ENCODE measurements at places on chromosomes 2 and 18.

DNA sequence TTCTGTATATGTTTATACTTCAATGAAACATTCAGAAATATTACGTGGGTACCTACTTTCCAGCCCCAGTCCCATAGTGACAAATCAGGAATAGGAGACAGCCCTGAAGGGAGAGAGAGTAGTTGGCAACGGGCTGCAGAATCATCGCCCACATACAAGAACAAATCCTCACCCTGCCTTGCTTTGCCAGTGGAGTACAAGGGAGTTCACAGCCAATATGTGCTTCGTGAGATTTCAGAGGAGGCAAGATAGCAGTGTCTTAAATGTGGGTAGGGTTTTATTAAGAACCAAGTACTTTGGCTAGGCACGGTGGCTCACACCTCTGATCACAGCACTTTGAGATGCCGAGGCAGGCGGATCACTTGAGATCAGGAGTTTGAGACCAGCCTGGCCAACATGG, 40.3 kb upstream of the PKDCC start:
- no peak for DNase-seq

- DNase-seq = no peak
Observed at GRCh38 chr2:159620796-159621195, 4.4 kb upstream of the BAZ2B start.

DNA sequence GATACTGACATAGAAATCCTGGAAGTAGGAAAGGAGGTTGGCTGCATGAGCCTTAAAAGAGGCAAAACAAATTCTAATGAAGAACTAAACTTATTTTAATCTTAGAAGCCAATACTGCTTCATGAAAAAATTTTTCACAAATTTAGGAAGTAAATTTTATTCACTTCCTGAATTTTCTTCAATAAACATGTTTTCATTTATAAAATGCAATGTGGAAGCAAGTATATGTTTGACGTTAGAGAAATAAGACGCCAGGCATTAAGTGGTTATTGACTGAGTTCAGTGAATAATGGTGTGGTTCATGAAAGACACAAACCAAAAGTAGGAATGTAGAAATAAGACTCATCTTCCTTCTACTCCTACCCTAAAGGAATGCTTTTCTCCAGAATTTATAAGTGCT, 136.4 kb downstream of the USP34 start:
- DNase-seq = no peak

- no peak for DNase-seq
Observed at GRCh38 chr2:69983392-69983966, 22.0 kb upstream of the ASPRV1 start.

GRCh38 chr2:45984896-45985473, 312.2 kb upstream of the EPAS1 start:
- no peak for DNase-seq

DNA sequence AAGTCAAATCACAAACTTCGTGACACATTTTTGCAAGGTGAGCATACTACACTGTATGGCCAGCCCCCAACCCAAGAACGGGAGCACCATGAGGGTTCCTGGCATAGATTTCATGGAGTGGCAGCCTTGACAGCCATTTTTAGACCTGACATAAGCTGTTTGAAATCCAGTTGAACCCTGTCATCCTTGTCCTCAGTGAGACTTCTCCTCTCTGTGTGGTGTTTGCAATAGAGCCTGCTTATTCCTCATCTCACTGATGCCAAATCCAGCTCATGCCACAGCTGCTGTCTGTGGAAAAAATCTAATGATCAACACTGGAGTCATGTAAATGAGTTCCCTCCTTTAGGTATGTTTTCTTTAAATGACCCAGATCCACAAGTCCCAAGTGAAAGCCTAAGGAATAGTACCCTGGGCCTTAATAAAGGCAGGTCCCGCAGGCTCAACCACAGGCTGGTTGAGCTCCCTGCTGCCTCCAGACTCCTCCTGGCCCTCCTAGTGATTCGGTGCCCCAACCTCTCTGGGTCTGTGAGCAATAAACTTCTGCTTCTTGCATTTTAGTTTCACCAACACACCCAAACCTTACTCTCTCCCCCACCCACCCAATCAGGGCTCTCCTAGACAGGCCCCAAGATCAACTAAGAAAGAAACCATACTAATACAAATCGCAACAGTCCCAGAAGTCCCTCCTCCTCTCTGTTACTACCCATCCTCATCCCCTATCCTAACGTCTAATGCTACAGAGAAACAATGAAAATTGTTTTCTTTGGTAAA, 8.4 kb upstream of the CREG2 start:
- no peak for DNase-seq

DNA sequence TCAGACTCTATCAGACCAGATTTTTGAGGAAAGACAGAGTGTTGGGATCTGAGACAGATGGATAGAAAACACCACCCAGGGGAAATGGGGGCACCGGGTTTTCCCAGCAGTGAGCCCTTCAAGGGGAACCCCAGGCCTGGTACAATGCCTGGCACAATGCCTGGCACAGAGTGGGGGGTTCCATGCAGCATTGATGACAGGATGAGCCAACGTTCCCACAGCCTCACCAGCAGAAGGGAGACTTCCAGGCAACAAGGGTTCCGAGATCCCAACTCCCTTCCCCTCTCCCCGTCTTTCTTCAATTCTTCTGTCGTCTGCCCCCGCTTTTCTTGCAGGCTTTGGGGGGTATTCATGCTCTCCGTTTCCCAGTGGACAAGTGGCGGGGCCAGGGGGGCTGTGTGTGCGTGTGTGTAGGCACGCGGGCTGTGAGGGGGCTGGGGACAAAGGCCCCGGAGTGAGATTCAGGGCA, 132.1 kb upstream of the HAAO start:
- no peak for DNase-seq

DNA sequence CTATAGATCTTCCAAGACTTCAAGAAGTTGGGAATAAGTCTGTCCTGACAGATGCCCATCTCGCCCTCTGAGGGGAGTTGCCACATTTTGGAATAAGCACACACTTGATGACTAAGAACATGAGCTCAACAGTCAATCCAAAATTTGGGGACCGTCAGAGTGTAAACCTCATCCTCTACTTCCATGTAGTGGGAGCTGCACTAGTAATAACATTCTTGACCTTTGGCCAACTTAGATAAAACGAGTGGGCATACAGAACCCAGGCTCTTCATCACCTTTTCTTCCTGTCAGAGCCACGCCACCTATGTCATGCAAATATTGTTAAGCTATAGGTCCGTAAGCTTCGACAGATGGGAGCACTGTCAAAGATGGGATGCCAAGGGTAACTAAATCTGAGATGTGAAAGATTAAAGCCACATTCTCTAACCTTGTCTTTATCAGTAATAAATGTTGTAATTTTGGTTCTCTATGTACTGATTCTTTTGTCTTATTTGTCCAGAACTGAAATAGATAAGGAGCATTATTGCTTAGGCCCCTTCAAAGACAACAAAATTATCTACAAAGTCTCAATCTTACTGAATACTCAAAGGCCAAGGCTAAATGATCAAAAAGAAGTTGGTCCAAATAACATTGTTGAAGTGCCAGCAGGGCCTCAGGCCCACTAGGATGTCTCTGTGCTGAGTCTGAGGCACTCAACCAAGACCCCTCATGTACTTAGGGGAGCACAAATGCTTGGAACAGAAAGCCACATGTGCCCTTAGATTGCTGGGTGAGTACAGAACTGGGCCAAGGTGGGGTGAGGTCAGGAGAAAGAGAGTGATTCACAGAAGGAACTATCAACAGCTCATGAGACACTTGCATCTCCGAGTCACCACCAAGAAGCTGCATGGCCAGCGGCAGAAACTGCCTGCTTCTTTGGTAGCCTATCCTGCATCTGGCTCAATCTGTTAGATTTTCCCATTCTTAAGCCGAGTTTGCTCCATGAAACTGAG, 15.0 kb downstream of the CDH2 start:
- DNase-seq = no peak

DNA sequence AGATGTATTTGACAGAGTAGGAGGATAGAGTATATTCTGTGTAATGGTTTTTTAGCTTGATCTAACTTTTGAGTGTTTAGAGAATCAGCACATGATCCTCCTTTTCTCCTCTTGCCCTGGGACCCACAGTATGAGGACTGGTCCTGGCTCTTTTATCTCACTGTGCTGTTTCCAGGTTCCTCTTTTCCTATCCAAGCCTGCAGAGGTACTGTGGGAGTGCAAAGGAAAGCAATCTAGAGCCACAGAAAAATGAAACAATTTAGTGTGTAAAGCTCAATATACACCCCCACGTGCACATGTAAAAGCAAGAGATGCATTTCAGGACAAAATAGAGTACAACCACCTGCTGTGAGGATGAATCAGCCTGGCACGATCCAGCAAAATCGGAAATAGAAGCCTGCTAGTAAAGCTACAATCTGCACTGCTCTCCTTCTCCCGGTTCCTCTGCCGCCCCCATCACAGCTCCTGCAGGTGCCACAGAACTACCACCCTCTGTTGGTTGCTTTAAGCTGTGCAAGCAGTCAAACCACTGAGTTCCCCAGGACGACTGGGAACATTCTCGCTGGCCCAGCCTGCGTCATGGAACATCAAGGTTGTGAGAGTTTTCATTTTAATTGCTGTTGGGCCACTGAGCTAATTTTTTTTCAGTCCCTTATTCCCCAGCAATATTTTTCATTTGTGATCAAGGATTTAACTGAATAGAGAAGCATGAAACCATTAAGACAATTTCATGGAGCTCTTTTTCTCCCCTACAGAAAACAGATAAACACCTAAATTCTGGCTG, 47.8 kb upstream of the MAPRE3 start:
- DNase-seq = peak; percentile 87

GRCh38 chr2:186883666-186884065, 34.7 kb upstream of the ZSWIM2 start:
- no peak for DNase-seq

Measured in NCI-H2171 treated with DMSO at 0.1 percent for 48 hours (cell line).